ENCODE measurements at places on chromosomes 1 and 21.
A peak's percentile ranks its signal among the peaks of the same experiment; 100 is the strongest.

DNA sequence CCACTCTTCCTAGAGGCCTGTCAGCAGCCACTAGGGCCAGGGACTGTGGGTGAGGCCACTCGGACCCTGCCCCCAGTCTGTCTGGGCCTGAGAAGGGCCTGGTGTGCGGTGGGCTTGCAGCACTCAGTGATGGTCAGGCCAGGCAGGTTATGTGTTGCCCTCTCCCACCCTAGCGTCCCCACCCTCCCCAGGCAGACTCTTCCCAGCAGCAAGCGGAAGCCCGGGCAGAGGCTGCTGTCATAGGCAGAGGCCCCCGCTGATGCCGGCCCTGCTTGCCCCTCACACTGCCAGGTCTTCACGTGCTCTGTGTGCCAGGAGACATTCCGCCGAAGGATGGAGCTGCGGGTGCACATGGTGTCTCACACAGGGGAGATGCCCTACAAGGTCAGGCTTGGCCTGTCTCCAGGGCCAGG is 6.6 kb downstream of the ZBTB48 start:
- DNase-seq = no peak

- no peak for DNase-seq
Measured at GRCh38 chr1:219434923-219435297, 178.0 kb downstream of the ZC3H11B start.

GRCh38 chr1:228721407-228721806 is 13.9 kb upstream of the RHOU start:
- no peak for DNase-seq

GRCh38 chr1:48019714-48020315 is 22.6 kb upstream of the TRABD2B start:
- DNase-seq = no peak

- peak; percentile 70 for DNase-seq
Measured at GRCh38 chr1:66996018-66996682, 57.8 kb downstream of the SLC35D1 start.

- DNase-seq = no peak
Measured at GRCh38 chr1:109769330-109770078, 5.8 kb upstream of the EPS8L3 start.

DNA sequence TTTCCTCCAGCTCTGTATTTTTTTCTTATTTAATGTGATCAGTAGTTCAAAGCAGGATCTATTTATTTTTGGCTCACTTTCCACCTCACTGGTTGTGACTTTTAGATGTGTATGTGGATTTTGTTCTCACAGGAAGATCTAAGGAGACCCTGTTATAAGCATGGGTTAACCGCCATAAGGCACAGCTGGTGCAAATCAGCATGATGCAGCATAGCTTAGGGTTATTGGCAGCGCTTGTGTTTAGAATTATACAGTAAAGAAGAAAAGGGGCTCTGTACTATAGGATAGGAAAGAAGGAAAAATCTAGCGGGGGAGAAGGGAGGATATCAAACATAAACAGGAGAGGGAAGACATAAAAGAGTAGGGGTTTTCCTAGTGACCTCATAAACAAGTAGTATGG is 26.9 kb upstream of the RGL1 start:
- DNase-seq = no peak

DNA sequence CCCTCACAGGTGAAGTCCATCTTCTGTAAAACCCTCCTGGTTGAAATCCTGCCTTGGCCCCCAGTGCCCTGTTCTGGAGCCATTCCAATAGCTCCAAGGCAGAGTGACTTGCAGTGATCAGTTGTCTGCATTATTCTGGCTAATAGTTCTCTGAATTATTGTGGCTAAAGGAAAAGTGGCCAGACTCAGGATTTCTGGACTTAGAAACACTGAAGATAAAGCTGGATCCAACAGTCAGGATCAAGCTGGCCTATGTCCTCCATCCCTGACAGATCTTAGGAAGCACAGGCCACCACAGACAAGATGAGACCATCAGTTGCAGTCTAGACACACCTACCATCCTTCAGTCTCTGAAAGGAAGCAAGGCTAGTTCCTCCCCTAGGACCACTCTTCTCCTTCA is 801 bp upstream of the C2CD4D start:
- no peak for DNase-seq

GRCh38 chr1:207414606-207415108 is 39.5 kb upstream of the CR2 start:
- DNase-seq = peak; percentile 15

GRCh38 chr21:37219761-37220432 is 47.2 kb downstream of the VPS26C start:
- DNase-seq = peak; percentile 25

DNA sequence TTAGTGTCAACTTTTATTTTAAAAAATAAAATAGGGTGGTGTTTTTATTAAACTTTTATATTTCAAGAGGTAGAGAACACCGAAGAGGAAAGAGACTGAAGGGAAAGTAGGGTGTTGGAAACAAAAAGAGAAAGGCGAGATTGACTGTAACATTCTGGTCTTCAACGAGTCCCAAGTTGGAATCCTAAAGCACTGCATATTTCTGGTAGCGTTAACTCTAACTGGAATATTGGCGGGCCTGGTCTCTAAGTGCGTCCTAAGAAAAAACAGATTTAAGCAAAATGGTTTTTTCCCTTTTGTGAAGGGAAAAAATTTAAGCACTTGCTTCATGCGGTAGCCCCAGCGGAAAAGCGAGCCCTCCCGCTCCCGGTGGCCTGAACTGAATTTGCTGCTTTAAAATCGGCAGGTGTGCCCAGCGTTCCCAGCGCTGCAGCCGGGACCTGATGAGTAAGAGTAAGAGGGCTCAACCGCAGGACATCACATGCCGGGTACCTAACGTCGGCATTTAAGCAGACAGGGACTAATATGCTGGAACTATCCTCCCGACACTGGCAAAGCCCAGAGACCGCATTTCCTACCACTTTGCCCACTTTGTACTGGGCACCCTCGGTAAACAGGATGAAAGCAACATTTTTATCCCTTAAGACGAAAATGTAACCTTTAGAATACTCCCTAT is 30.5 kb upstream of the NFIA start:
- no peak for DNase-seq

- DNase-seq = no peak
Measured at GRCh38 chr1:150479370-150479769, 7.8 kb upstream of the TARS2 start.

- DNase-seq = no peak
Measured at GRCh38 chr1:17643861-17644703, 104.6 kb downstream of the ARHGEF10L start.

DNA sequence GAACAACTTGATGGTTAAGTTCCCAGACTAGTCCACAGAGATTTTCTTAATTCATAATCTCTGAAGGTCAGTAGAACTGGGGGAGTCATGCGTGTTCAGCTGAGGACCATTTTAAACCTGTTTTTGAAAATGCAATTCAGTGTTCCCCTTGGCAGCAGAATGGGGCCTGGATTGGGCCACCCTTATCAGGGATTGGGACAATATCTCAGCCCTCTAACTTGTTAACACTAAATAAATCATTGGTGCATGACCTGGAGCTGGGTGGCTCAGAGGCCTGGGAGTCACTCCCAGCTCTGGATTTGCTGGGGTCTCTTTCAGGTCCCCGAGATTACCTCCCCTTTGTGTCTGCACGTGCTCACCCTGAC is 55.3 kb downstream of the MRPS6 start:
- no peak for DNase-seq

GRCh38 chr21:37770461-37770860 is 145.8 kb downstream of the KCNJ6 start:
- no peak for DNase-seq

GRCh38 chr1:221241157-221241556 is 361.9 kb downstream of the HLX start:
- no peak for DNase-seq

DNA sequence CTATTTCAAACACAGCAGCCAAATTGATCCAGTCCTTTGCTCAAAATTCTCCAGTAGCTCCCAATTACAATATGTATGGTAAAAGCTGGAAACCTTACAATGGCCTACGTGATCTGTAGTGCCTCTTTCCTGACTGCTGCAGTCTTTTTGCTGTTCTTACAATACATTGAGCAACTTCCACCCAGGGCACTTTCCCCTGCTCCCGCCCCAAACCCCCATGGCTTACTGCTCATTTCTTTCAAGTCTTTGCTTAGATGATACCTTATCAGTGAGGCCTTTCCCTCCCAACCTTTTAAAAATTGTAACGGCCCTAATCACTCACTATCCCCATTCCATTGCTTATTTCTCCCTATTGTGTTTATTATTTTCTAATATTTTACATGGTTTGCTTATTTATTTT is 43.9 kb upstream of the APOBEC4 start:
- no peak for DNase-seq

DNA sequence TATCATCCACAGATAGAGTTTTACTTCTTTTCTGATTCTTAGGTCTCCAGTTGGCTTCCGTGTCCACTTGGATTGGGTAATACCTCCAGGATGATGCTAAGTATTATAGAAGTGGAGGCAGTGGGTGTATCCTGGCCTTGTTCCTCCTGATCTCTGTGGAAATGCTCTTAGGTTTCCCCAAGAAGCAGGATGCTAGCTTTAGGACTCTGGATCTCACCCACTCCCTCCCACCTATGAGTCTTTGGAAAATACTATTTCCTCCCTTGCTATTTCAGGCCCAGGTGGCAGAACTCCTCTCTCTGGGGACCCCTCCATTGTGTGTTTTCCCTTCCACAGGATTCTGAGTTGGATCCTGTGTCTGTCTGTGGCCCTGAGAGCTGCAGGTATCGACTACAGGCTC is 86.7 kb downstream of the SIM2 start:
- no peak for DNase-seq

DNA sequence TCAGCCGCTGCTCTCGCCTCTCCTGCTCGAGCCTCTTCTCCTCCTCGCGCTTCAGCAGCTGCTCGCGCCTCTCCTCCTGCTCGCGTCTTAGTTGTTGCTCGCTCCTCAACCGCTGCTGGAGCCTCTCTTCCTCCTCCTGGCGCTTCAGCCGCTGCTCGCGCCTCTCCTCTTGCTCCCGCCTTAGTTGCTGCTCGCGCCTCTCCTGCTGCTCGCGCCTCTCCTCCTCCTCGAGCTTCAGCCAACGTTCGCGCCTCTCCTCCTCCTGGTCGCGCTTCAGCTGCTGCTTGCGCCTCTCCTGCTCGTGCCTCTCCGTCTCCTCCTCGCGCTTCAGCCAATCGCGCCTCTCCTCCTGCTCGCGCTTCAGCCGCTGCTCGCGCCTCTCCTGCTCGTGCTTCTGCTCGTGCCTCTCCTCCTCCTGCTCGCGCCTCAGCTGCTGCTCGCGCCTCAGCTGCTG is 3.7 kb downstream of the TCHH start:
- DNase-seq = peak; percentile 27

DNA sequence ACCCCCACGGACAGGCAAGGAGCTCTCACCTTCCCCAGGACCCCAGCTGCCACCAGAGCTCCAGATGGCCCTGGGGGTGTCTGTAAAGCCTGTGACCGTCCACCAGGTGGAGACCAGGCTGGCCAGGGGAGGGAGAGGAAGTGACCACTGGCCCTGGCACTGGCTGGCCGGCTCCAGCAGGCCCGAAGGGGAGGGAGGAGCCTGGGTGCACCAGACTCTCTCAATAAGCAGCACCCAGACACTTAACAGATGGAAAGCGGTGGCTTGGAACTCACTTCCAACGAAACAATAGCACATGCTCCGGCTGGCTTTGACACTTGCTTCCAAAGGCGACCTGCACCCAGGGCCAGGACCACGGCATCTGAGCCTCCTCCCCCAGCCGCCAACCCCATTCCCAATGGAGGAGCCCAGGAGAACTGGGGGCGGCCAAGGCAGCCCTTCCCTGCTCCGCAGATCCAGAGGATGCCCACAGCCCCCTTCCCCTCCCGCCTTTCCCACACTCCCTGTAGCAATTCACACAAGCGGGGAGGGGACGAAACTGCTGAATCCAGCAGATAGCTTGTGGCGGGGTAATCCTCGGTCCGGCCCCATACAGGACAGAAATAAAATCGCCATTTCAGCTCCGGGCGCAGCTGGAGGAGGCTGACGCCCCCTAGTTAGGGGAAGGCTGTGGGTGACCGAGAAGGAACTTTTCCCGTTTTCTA is 742 bp upstream of the PDE9A start:
- DNase-seq = no peak

- no peak for DNase-seq
Measured at GRCh38 chr21:44436111-44436611, 19.1 kb upstream of the LRRC3 start.

DNA sequence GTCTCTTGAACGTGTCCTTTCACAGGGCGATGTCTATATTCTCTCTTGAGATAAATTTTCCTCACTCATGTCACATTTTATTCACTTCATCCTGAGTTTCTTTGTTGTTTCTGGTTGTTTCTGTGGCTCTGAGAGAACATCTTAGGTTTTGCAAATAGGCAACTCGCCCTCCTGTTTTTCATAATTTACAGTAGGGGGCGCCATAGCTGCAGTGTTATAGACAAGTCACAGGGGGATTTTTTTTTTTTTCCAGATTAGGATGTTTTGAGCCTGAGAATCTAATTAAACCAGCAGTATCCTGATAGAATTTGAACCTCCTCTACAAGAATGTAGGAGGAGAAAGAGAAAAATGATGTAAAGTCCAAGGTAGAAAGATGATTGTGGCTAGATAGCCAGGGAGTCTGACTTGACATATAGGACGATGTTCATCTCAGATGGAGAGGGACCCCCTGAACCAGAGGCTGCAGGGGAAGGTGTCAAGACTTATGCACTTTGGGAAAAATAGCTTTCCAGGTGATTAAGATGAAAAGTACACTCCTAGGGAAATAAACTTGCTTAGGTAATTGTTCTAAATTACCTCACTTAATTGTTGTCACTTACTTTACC is 76.3 kb downstream of the ZP4 start:
- no peak for DNase-seq

DNA sequence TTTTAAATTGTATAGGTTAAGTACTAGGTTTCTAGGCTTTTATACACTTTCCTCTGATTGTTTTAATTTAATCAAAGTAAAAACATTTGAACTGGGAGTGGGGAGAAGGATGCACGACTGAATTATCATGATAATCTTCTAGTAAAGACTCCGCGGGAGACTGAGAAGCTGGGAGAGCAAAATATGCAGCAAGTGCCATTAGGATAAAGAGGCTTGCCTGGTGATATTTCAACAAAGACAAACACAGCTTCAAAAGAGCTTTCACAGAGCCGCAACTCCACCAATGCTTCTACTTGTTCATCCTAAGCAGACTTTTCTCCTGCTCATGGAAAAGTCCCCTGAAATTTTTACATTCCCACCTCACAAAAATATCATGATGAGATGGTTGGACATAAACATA is 239.0 kb upstream of the PTBP2 start:
- no peak for DNase-seq

- peak; percentile 32 for DNase-seq
Measured at GRCh38 chr1:203117611-203118575, 9.6 kb upstream of the ADORA1 start.

DNA sequence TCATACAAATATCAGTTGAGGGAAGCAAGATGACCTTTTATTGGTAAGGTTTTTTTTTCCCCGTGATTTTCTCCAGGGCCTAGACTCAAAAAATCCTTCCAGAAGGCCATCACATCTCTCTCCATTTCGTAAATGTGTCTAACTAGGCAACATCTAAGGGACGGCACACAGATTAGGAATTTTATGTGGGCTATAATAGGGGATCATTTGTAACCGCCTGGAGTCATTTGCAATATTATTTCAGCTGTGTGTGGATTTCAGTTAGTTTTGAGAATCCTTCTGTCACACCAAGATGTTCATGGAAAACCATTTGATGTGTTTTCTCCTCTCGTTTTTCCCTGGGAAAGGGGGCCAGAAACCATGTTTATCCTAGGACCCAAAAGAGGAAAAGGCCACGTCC is 63.1 kb downstream of the ATP5PO start:
- DNase-seq = no peak

- no peak for DNase-seq
Measured at GRCh38 chr1:176989023-176989422, 175.5 kb downstream of the ASTN1 start.
